Esophagus muscularis mucosa (tissue), 4 donors: ENCODE measurements at places on chromosomes 1 and 21. TPM values are rescaled to one million over a fixed set of nuclear protein-coding genes. Genes with fewer than 3 reads are reported as not detected.

BARHL2 gene
- not detected for total RNA-seq

F13B gene
- not detected for total RNA-seq

OR2T11 gene
- not detected for total RNA-seq

NHLH1 gene
- total RNA-seq: not detected

HES4 gene
- total RNA-seq: 55.3 TPM

LCE1B gene
- total RNA-seq: not detected

- no peak overlapping the region for H3K27ac ChIP-seq
- DNase-seq: no peak
- H3K27me3 ChIP-seq: no peaks in the 10 kb centered on the region
These were observed 20.9 kb upstream of the TACSTD2 start for GRCh38 chr1:58597996-58598395.

- no peaks in the 10 kb centered on the region for H3K27me3 ChIP-seq
- H3K4me3 ChIP-seq: no peak overlapping the region
These were observed 10.4 kb downstream of the LAMB3 start for GRCh38 chr1:209641832-209642172.

- H3K36me3 ChIP-seq: no peaks in the 10 kb centered on the region
- no peaks in the 10 kb centered on the region for H3K27me3 ChIP-seq
- peak overlapping the region; percentile 73 for H3K27ac ChIP-seq
- H3K4me1 ChIP-seq: no peaks in the 10 kb centered on the region
These were observed 177.7 kb downstream of the ADSS2 start for GRCh38 chr1:244273845-244274619.

- peak overlapping the region; percentile 34 for H3K27ac ChIP-seq
- H3K36me3 ChIP-seq: no peaks in the 10 kb centered on the region
- H3K4me1 ChIP-seq: peaks cover 10% of the 10 kb centered on the region
- DNase-seq: no peak
- H3K4me3 ChIP-seq: no peak overlapping the region
- H3K27me3 ChIP-seq: no peaks in the 10 kb centered on the region
These were observed 442.6 kb downstream of the DSCAM start for GRCh38 chr21:40404396-40404800.

DNA sequence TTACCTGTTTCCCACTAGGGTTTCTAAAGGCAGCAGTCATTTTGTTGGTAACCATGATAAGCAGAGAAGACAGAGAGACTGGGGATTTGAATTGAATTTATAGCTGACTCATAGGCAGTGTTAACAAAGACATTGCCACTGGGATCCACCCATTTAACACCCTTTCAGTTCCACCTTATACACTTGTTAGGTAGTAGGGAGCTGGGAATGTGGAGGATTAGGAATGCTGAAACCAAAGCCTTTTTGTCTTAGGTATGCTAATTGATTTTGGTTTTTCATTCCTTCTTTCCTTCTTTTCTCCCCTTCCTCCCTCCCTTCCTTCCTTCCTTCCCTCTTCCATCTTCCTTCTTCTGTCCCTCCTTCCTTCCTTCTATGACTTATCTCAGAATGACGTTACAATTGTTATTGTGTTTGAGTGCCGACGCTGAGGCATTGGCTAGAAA is 7.5 kb upstream of the EVI5 start:
- no peaks in the 10 kb centered on the region for H3K27me3 ChIP-seq
- H3K27ac ChIP-seq: no peak overlapping the region
- no peaks in the 10 kb centered on the region for H3K4me1 ChIP-seq
- no peak for DNase-seq
- H3K36me3 ChIP-seq: no peaks in the 10 kb centered on the region

DNA sequence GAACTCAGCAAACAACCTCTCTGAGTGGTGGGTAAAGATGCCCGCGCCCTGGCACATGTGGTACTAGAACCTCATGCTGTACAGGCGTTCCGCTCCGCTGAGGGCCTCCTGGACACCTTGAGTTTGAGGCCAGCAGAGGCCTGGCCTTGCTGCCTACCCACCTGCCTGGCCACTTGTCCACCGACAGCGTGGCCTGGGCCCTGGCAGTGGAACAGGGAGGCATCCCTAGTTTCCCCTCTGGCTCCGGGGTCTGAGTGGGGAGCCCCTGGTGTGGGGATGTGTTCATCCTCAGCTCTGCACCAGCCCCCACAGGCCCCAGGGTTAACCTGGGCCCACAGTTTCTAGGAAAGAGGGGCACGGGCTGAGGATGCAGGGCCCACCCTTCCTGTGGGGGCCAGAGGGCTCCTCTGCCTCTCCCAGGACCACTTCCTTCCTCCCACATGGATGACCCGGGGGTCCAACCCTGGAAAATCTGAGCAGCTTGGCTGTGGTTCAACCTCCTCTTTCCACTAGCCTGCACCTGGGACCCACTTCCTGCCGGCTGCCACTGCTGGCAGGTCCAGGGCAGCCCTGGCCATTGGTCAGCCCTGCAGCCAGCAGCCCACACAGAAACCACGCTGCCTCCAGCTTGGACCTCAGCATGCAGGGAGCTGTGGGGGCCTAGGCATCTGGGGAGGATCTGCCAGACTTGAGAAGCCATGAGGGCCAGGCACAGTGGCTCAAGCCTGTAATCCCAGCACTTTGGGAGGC is 53.3 kb upstream of the COL18A1 start:
- H3K36me3 ChIP-seq: no peaks in the 10 kb centered on the region
- H3K27ac ChIP-seq: peak overlapping the region; percentile 44
- H3K4me3 ChIP-seq: no peak overlapping the region
- H3K27me3 ChIP-seq: no peaks in the 10 kb centered on the region
- peaks cover 76% of the 10 kb centered on the region for H3K4me1 ChIP-seq

- peaks cover 11% of the 10 kb centered on the region for H3K36me3 ChIP-seq
- H3K27me3 ChIP-seq: no peaks in the 10 kb centered on the region
- DNase-seq: no peak
- peak overlapping the region; percentile 73 for H3K4me3 ChIP-seq
- H3K27ac ChIP-seq: peak overlapping the region; percentile 93
- H3K4me1 ChIP-seq: peaks cover 37% of the 10 kb centered on the region
These were observed 1.4 kb downstream of the MOV10 start for GRCh38 chr1:112675728-112676381.

- peaks cover 8% of the 10 kb centered on the region for H3K4me1 ChIP-seq
- no peaks in the 10 kb centered on the region for H3K27me3 ChIP-seq
- H3K36me3 ChIP-seq: no peaks in the 10 kb centered on the region
- no peak overlapping the region for H3K27ac ChIP-seq
- H3K4me3 ChIP-seq: no peak overlapping the region
- DNase-seq: no peak
These were observed 61.0 kb upstream of the CSF1 start for GRCh38 chr1:109849655-109850054.

- H3K27me3 ChIP-seq: no peaks in the 10 kb centered on the region
- no peaks in the 10 kb centered on the region for H3K36me3 ChIP-seq
- DNase-seq: no peak
- no peaks in the 10 kb centered on the region for H3K4me1 ChIP-seq
These were observed 204.4 kb downstream of the GIPC2 start for GRCh38 chr1:78250201-78250600.

DNA sequence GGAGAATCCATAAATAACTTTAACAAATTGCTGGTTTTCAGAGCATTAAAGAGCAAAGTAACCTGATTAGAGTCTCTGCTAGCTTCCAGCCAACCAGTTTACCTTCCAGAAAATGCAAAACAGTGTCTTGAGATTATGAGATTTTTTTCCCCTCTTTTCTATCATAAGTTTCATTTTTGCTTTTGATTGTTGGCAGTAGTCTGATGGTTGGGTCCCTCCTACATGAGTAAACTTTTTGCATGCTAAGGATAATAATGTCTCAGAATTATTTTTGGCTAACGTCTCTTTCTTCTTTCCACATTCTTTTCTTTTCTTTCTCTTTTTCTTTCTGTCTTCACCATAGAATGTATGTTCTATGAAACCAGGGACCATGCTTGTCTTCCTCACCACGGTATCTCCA is 6.3 kb upstream of the ADAMTS5 start:
- H3K36me3 ChIP-seq: no peaks in the 10 kb centered on the region
- H3K4me3 ChIP-seq: no peak overlapping the region
- H3K27ac ChIP-seq: no peak overlapping the region
- no peaks in the 10 kb centered on the region for H3K27me3 ChIP-seq

GRCh38 chr1:1345860-1346500 is 3.2 kb downstream of the DVL1 start:
- no peak overlapping the region for H3K4me3 ChIP-seq
- peaks cover 55% of the 10 kb centered on the region for H3K4me1 ChIP-seq
- H3K27ac ChIP-seq: no peak overlapping the region
- H3K27me3 ChIP-seq: no peaks in the 10 kb centered on the region
- DNase-seq: no peak

GRCh38 chr1:220382994-220383393 is 110.7 kb upstream of the RAB3GAP2 start:
- H3K4me1 ChIP-seq: no peaks in the 10 kb centered on the region
- H3K4me3 ChIP-seq: no peak overlapping the region
- no peak for DNase-seq
- no peak overlapping the region for H3K27ac ChIP-seq

GRCh38 chr1:235329139-235329902 is 951 bp downstream of the GGPS1 start:
- no peaks in the 10 kb centered on the region for H3K27me3 ChIP-seq
- H3K4me3 ChIP-seq: peak overlapping the region; percentile 73
- no peaks in the 10 kb centered on the region for H3K36me3 ChIP-seq
- H3K27ac ChIP-seq: peak overlapping the region; percentile 90

DNA sequence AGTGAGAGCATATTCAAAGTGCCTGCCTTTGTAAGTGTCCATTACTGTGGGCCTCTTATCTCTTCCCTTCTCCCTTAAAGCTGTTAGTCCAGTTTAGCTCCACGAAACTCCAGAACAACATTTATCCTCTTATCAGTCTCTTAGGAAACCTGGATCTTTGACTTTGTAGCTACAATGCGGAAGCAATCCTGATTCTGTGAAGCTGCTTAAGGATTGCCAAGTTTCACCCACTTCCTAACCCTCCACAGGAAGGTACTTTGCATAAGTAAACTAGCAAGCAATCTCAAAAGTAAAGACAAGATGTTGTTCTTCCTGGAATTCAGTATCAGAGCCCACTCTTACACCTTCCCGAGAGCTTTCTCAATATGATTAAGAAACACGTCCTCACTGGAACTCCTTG is 164.9 kb upstream of the USP25 start:
- H3K27me3 ChIP-seq: no peaks in the 10 kb centered on the region
- H3K4me1 ChIP-seq: no peaks in the 10 kb centered on the region
- H3K36me3 ChIP-seq: no peaks in the 10 kb centered on the region
- H3K4me3 ChIP-seq: no peak overlapping the region
- H3K27ac ChIP-seq: no peak overlapping the region
- DNase-seq: no peak

GRCh38 chr1:242723044-242723716 is 198.7 kb upstream of the PLD5 start:
- H3K4me3 ChIP-seq: no peak overlapping the region
- H3K4me1 ChIP-seq: no peaks in the 10 kb centered on the region
- no peaks in the 10 kb centered on the region for H3K27me3 ChIP-seq
- H3K27ac ChIP-seq: no peak overlapping the region
- no peak for DNase-seq

DNA sequence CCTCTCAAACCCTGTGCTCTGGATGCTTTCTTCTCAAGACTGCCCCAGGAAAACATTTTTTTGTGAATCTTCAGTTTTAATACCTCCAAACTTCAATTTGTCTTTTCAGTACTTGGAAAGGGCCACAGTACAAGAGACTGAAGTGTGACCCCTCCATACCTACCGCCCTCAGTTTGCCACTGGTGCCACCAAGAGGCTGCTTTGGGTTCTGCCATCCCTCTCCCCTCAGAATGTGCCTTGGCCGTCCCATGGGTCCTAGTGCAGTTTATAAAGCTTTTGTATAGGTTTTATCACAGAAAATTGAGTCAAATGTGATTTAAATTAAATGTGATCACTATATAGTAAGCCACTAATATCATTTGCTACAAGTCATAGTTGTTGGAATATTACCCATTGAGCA is 60.8 kb upstream of the PGD start:
- no peak for DNase-seq
- peaks cover 98% of the 10 kb centered on the region for H3K36me3 ChIP-seq
- no peaks in the 10 kb centered on the region for H3K27me3 ChIP-seq

GRCh38 chr1:52658795-52659194 is 25.8 kb downstream of the SHISAL2A start:
- no peak overlapping the region for H3K27ac ChIP-seq
- no peak overlapping the region for H3K4me3 ChIP-seq
- no peaks in the 10 kb centered on the region for H3K27me3 ChIP-seq
- no peaks in the 10 kb centered on the region for H3K36me3 ChIP-seq
- H3K4me1 ChIP-seq: peaks cover 5% of the 10 kb centered on the region
- no peak for DNase-seq

- no peak for DNase-seq
- no peak overlapping the region for H3K27ac ChIP-seq
- peaks cover 54% of the 10 kb centered on the region for H3K4me1 ChIP-seq
- no peak overlapping the region for H3K4me3 ChIP-seq
These were observed 76.6 kb downstream of the TGFBR3 start for GRCh38 chr1:91809317-91809716.

GRCh38 chr1:232339073-232339472 is 290.9 kb downstream of the SIPA1L2 start:
- no peaks in the 10 kb centered on the region for H3K27me3 ChIP-seq
- no peak overlapping the region for H3K4me3 ChIP-seq
- H3K4me1 ChIP-seq: no peaks in the 10 kb centered on the region
- no peak for DNase-seq
